ENCODE measurements at places on chromosomes 12 and 14.

- no peak for DNase-seq
Observed at GRCh38 chr12:47223031-47223847, 143.5 kb upstream of the AMIGO2 start.

DNA sequence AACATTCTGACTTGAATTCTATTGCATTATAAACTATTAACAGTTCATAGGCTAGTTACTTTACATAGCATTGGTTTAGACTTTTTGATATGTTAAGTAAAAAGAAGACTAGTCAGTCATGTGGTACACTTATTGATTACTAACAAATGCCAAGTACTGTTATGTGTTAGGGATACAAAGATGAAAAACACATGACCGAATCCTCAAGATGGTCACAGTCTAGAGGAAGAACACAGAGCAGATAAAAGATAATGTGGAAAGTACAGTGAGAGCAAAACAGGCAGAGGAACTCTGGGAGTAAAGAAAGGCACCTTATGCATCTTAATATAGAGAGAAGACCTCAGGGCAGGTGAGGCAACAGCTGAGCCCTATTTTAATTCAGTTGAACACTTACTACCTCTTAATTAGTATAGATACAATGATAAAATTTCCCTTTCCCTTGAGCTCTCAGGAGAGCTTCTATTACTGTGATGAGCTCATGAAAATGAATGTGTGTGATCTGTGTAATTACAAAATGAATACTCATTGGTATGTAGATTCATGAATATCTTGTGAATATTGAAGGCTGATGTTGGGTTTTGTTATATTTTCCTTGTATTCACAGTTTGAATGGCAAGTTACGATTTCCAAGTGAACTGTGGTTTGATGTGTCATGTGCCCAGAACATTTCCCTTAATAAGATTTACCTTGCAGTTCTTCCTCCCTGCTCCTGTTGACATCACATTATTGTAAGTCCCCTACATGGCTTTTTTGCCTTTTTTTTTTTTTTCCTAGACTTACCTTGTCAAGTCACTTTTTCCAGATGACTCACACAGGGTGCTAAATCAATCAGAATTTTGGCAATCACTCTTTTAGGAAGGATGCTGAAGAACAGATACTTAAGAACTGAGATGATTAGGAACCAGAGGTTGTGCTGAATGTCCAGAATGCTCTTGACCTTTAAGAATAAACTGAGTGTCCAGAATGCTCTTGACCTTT is 29.5 kb upstream of the MSRB3 start:
- no peak for DNase-seq

GRCh38 chr12:14157088-14157747 is 175.8 kb upstream of the GRIN2B start:
- DNase-seq, result no peak

DNA sequence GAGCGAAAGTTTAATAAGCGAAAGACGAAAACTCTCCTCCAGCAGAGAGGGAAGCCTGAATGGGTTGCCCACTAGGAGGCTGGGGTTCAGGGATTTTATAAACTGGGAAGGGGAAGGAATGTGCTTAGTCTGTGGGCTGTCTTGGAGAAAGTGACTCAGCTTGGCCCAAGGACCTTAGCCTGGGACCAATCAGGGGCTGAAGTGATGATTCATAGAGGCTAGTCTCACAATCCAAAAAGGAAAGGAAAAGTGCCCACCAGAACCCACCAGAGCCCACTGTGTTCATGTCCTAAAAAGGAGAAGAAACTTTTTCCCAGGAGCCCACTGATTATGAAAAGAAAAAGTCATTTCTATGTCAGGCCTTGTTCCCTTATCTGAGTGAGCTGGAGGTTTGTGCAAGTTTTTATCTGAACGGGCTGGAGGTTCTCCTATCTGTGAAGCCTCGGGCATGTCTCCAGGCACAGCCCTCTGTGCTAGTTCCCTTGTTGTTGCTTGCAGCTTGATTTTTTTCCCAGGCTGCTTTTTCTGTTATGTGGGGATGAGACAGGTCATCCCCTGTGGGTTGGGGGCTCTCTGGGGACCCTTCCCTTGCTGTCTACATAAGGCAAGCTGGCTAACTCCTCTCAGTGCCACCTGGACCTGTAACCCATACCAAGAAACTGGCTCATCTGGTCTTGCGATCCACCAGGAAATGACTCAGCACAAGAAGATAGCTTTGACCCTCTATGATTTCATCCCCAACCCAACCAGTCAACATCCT is 8.3 kb upstream of the GOLGA5 start:
- no peak for DNase-seq

DNA sequence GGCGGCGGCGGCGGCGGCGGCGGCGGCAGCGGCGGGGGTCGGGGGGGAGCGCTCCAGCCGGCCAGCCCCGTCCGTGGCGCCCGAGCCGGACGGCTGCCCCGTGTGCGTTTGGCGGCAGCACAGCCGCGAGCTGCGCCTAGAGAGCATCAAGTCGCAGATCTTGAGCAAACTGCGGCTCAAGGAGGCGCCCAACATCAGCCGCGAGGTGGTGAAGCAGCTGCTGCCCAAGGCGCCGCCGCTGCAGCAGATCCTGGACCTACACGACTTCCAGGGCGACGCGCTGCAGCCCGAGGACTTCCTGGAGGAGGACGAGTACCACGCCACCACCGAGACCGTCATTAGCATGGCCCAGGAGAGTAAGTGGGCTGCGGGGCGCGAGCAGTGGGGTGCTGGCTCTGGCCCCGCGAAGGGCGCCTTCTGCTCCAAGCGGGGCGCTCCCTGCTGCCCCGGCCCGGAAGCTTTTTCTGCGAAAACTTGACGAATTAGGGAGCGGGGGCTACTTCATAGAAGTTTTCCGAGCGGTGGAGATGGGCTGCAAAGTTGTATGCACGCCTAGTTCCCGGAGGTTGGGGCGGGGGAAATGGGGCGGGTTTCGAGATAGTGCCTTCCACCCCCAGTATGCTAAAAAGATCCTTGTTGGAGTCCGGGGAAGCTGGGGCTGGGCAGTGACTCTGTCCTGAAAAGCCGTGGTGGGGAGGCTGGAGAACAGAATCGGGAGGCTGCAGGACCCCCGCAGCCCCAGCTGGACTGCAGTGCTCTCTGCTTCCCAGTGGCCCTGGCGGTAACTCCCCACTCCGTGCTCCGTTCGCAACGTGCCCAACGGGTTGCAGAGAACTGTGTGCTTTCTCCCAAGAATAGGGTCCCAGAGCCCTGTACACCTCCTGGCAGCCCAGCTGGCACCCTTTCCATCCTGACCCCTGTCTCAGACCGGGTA is 751 bp downstream of the GDF11 start:
- DNase-seq, result no peak

DNA sequence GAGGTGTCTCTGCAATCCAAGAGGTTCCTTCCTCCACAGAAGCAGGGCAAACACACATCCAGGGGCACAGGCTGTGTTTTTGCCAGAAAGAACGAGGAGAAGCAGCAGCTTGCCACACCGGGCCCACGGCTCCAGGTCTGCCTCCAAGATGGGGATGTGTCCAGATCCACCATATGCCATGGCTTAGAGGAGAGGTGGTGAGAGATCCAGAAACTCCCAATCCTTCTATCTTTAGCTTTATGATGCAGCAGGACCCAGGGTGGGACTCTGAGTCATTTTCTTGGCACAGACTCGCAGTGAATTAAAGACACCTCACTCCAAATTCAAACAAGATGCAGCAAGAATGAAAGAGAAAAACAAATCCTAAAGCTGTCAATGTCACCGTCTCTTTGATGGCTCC is 481.4 kb upstream of the TMEM132C start:
- DNase-seq, result no peak

DNA sequence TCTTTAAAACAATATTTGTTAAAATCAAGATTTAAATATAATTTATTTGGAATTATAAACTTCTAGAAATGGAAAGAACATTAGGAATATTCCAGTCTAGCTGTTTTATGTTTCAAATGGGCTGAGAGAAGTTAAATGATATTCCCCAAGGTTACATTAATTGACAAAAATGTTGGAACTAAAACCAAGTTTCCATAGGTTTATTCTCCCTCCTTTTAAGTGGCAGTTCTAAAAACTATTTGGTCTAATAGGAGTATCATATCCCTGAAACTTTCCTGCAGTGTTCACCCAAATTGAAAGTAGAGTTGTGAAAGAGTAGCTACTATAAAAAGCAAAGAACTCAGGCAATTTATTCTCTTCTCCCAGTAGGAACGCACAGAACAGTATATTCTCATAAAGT is 1185.5 kb downstream of the LRFN5 start:
- DNase-seq, result no peak

GRCh38 chr14:85535991-85536832 is 6.3 kb downstream of the FLRT2 start:
- no peak for DNase-seq

DNA sequence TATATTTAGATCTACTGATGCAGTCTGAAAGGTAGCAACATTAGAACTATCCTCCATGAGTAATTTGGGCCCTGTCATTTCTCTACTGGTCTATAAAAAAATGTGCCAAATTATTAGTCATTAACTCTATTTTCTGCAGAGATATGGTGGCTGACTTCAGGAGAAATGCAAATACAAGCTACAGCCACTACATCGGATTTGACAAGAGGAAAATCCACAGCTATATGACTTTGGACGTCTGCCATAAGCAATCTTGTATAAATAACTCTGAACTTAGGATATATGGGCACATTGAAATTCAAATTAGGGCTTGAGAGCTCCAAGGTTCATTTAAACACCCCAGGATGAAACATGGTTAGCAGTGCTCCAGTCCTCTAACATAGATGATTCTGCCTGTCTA is 983.0 kb upstream of the LRFN5 start:
- peak; percentile 4 for DNase-seq

- no peak for DNase-seq
Observed at GRCh38 chr12:11031307-11031706, at the start of gene TAS2R31. Gene TAS2R31 (minus strand): TSS chr12:11031407. CDS start chr12:11031335, 72 bp downstream.

GRCh38 chr14:33590891-33591630 is 359.8 kb downstream of the EGLN3 start:
- no peak for DNase-seq

DNA sequence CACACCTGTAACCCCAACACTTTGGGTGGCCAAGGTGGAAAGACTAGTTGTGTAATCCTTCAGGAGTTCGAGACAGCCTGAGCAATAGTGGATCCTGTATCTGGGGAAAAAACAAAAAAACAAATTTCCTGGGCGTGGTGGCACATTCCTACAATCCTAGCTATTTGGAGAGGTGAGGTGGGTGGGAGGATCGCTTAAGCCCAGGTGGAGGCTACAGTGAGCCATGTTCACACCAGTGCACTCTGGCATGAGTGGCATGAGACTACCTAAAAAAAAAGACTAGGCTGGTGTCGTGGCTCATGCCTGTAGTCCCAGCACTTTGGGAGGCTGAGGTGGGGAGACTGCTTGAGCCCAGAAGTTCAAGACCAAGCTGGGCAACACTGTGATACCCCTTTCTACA is 17.2 kb downstream of the PTGES3 start:
- DNase-seq, result no peak

GRCh38 chr14:90600619-90601018 is 203.8 kb downstream of the CALM1 start:
- DNase-seq, result no peak

DNA sequence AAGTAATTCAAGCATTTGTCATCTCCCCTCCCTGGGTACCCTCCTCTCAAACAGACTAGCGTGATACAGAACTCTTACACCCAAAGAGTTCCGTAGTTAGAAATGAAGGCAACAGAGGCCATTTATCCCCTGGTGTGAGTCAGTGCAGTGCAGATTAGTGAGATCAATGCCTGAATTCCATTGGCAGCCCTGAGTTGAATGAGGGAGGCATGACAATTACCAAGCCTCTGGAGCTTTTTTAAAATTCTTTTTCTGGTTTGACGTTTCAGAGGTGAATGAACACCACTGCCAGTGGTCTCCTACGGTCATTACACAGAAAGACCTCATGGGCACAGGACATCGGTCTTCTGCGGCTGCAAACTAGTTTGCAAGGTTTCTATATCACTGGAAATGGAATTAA is 94.4 kb downstream of the PRIMA1 start:
- DNase-seq, result no peak

GRCh38 chr12:93484315-93484981 is 17.1 kb downstream of the MRPL42 start:
- no peak for DNase-seq

DNA sequence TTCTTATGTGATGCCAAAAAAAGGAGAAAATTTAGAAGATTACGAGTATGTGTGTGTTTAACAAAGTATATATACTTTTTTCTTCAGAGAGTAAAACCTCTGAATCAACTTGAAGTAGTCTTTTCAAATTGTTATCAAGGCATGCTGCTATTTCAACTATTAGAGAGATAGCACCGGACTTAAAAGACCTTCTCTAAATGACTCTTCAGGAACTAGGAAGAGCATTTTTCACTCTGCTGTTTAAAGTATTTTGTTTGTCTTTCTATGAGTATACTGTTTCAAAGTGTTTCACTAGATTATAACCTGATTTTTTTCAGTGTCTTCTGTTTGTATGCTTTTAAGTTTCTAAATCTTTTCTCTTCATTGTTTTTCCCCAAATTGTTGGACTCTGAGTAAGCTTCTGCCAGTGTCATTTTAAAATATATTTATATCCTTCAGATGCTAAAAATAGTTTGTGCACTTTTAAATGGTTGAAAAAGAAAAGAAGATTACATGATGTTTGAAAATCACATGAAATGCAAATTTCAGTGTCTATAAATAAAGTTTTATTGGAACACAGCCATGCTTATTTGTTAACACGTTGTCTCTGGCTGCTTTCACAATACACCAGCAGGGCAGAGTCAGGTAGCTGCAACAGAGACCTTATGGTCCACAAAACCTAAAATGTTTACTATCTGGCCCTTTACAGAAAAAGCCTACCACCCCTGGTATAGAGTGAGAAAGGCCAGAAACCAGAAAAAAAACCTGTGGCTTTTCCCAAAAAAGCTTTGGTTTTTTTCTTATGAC is 21.3 kb downstream of the CRADD start:
- DNase-seq, result no peak

- DNase-seq, result no peak
Observed at GRCh38 chr12:16437926-16438325, 90.5 kb downstream of the MGST1 start.

- no peak for DNase-seq
Observed at GRCh38 chr12:30696486-30696885, 817 bp upstream of the IPO8 start.

GRCh38 chr12:111074965-111075364 is 154.6 kb upstream of the MYL2 start:
- DNase-seq, result no peak

- DNase-seq, result no peak
Observed at GRCh38 chr12:28083840-28084678, 106.2 kb upstream of the CCDC91 start.

DNA sequence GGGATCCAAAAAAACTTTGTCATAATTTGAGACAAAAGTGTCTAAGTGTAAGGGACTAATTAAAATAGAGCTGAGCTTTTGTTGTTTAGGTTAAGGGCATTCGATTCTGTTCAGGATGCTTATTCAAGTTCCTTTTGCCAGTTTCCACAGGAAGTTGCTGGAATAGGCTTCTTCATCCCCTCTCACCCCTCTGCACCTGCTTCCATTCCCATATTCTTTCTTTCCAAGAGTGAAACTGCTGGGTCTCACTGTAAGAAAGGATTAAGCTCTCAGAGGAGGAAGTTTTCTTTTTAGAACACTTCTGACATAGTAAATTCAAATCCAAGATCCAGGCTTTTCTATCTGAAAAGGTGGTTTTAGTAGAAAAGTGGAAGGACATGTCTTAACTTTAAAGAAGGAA is 61.4 kb downstream of the POLR3B start:
- no peak for DNase-seq

All from NCI-H1436 (cell line).